ENCODE measurements at places on chromosomes 1 and 21.
A peak's percentile ranks its signal among the peaks of the same experiment; 100 is the strongest.

DNA sequence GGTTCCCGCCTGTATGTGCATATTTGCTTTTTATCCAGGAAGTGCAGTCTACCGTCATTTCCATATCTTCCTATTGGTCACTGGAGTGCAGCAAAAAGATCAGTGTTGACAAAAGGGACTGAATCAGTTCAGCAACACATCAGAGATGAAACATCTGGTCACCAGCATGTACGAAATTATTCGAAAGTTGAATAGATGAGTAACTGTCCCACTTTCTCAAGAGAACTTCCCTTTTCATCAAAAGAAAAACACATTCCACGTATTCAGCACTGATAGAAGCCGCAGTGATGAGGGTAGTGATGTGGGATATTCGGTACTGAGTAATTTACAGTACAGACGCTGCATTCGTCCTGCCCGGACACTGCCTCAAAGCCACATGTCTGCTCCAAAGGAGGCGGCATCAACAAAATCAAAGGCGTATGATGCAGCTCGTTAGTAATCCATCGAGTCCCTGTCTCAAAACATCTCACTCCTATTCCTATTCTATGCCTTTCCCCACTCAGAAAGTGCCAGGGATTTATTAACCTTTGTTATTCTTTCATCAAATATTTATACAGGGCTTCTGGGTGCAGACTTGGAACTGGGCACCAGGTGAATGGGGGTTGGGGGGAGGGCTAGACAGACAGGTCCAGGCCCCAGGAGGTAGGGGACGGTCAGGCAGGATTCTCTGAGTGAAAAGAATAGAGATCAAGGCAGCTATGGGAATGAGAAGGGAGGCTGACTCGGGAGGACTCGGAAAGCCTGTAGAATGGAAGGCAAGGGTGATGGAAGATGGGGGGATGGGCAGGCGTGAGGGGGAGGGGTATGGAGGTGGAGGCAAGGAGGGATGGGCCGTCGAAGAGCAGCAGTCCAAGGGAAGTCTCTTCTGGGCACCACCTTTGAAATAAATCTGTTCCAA lies 79.5 kb upstream of the SLC45A1 start:
- DNase-seq, result no peak

- DNase-seq, result no peak
These were observed 42.5 kb upstream of the LRRN2 start for GRCh38 chr1:204728045-204728444.

GRCh38 chr1:27664291-27664690 lies 7.7 kb downstream of the IFI6 start:
- peak; percentile 32 for DNase-seq

DNA sequence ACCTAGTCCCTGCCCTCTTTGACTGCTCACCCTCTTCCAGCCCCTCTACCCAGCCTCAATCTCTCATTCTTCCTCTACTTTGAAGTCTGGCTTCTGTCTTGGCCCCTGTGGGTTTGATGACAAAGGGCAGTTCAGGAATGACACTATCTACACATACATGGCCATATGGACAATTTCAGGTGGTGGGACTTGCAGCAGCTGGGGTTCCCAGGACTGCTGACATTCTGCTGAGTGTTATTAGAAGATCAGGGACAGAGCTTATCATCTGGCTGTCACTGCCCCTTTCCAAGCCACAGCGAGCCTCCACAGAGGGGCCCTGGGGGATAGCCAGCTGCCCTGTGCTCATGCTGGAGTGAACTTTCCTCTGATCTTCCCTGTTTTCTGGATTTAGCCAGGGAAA lies 97.4 kb upstream of the IPO9 start:
- DNase-seq, result no peak

- DNase-seq, result no peak
These were observed 10.9 kb downstream of the PTCH2 start for GRCh38 chr1:44832056-44832705.
